ENCODE measurements at places on chromosomes 5 and 9. TPM values are rescaled to one million over a fixed set of nuclear protein-coding genes. Genes with fewer than 3 reads are reported as not detected.

ADAMTS13 gene
- total RNA-seq, result 1.8 TPM

DNA sequence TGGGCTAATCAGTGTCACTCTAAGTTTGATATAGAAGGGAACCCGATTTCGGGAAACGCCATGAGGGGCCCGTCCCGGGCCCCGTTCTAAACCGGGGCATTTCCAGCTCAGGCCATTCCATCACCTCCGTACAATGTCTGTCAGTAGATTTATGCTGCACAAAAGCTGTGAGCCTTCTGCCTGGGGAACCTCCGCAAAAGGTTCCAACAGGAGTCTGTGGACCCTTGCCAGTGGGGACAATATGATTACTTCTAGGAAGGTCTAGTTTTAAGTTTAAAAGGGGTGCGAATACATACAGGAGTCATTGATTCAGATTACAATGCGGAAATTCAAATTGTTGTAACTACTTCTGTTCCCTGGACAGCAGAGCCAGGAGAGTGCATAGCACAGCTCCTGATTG lies 57.6 kb downstream of the RAPGEF1 start:
- DNase-seq, result no peak

DDX46 gene
- 35.4 TPM for total RNA-seq

DNA sequence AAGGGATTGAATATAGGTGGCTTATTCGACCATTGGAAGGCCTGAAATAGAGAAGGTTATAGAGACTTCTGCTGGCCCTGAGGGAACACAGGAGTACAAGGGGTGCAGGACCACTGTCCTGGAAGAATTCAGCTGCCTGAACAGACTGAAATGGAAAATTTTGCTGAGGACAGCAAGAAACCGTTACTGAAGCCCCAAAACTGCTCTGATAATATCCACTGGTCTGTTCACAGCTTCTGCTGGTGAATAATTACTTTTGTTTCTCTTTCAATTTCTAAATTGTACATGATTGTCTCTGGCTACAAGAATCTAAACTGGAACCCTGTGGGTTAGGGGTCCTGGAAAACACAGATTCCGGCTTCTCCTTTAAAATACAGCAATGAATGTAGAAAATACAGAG lies 218.5 kb upstream of the CDH12 start:
- no peak for DNase-seq

DNA sequence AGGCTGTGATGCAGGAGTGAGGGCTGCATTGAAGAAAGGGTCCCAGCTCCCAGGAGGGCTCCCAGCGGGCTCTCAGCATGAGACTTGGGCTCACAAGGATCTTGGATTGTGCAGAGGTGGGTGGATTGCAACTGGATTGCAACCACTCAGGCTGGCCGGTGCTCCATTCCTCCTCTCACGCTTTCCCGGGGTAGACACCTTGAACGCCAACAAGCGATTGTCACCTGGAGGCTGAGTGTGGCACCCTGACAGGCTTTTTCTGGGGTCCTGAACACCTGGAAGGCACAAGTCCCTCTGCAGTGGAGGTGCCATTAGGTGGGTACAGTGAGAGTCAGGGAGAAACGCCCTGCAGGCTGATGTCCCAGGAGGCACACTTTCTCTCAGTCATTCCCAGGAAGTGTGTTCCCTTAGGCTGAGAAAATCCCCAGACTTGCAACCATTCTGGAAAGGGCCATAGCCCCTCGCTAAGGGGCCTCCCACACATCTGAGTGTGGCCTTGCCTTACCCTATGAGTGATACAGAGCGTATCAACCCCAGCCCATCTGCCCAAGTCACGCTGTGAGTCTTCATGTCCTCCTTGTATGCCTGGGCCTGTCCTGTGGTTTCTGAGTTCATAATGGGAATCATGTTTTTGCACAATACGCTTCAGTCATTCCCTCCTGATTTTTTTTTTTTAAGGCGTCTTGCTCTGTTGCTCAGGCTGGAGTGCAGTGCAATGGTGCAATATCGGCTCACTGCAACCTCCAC lies 488.1 kb downstream of the IRX1 start:
- no peak for DNase-seq

SPINK13 gene
- total RNA-seq, result 1.4 TPM
